ENCODE measurements at places on chromosomes 2 and 18. TPM values are rescaled to one million over a fixed set of nuclear protein-coding genes. Genes with fewer than 3 reads are reported as not detected.

KIF1A gene
- 79.1 TPM for total RNA-seq

DNA sequence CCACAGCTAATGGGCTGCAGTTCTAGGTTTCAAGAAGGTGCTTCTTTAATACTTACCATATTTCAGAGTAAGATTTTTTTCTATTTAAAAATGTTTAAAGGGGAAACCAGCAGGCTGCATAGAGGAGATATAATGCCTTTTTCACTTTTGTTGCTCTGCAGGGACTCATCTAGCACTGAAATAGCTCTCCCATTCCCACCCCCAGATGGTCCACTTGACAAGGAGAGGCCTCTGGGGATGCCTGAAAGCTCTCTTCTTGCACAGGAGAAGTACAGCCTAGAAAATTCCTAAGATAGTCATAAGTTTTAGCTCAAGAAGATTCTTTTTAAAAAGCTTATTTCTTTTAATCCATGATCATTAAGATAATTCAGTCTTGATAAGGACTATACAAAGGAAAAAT, 126.4 kb downstream of the CDH2 start:
- no peak overlapping the region for H3K27ac ChIP-seq
- no peaks in the 10 kb centered on the region for H3K4me1 ChIP-seq
- H3K36me3 ChIP-seq = no peaks in the 10 kb centered on the region
- DNase-seq = no peak
- H3K4me3 ChIP-seq = no peak overlapping the region

ZNF892 gene
- total RNA-seq = 4.2 TPM

- no peak overlapping the region for H3K4me3 ChIP-seq
- peak; percentile 53 for DNase-seq
- no peaks in the 10 kb centered on the region for H3K27me3 ChIP-seq
- H3K27ac ChIP-seq = peak overlapping the region; percentile 71
Observed at GRCh38 chr2:157837851-157838441, 38.2 kb downstream of the ACVR1 start.

- H3K36me3 ChIP-seq = no peaks in the 10 kb centered on the region
- no peak for DNase-seq
- no peaks in the 10 kb centered on the region for H3K4me1 ChIP-seq
- H3K27me3 ChIP-seq = no peaks in the 10 kb centered on the region
- H3K4me3 ChIP-seq = no peak overlapping the region
Observed at GRCh38 chr2:237097326-237097910, 11.7 kb downstream of the COPS8 start.

GRCh38 chr18:46754661-46755292, 2.1 kb downstream of the ST8SIA5 start:
- H3K36me3 ChIP-seq = no peaks in the 10 kb centered on the region
- H3K27me3 ChIP-seq = peaks cover 7% of the 10 kb centered on the region
- no peak overlapping the region for H3K4me3 ChIP-seq
- H3K4me1 ChIP-seq = peaks cover 23% of the 10 kb centered on the region
- no peak for DNase-seq

- no peaks in the 10 kb centered on the region for H3K27me3 ChIP-seq
- no peak for DNase-seq
- no peak overlapping the region for H3K4me3 ChIP-seq
- H3K4me1 ChIP-seq = no peaks in the 10 kb centered on the region
- H3K36me3 ChIP-seq = no peaks in the 10 kb centered on the region
- H3K27ac ChIP-seq = no peak overlapping the region
Observed at GRCh38 chr2:44562737-44563136, 201.0 kb downstream of the CAMKMT start.

ABCG8 gene
- total RNA-seq = not detected

DNA sequence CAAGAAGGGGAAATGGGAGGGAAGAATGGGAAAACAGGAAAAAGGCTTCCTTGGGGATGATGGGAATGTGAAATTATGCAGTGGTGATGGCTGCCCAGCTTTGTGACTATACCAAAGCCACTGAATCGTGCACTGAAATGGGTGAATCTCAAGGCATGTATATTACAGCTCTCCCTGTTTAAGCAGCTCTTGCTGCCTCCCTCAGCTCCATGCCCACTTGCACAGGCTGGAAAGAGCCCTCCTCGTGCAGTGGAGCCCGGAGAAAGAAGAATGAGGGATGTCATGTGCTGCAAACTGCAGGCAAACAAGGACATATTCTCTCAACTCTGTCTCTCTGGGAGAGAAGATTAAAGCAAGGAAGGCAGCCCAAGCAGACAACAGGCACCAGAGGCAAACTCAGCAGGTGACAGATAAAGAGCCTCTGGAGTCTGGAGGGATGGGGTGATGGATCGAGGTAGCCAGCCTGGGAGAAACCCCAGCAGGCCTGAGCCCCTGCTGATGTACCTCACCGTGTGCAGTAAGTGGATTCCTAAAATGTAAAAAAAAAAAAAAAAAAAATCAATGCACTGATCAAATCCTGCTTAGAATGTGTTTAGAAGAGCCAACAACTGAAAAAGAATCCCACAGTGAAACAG, 62.4 kb upstream of the SLC66A3 start:
- H3K4me3 ChIP-seq = no peak overlapping the region
- no peaks in the 10 kb centered on the region for H3K36me3 ChIP-seq
- H3K27me3 ChIP-seq = no peaks in the 10 kb centered on the region
- H3K27ac ChIP-seq = no peak overlapping the region
- H3K4me1 ChIP-seq = no peaks in the 10 kb centered on the region
- DNase-seq = no peak

GRCh38 chr2:101985793-101986164, 6.0 kb upstream of the IL1R2 start:
- no peaks in the 10 kb centered on the region for H3K27me3 ChIP-seq
- no peaks in the 10 kb centered on the region for H3K4me1 ChIP-seq
- no peaks in the 10 kb centered on the region for H3K36me3 ChIP-seq
- H3K4me3 ChIP-seq = no peak overlapping the region
- no peak overlapping the region for H3K27ac ChIP-seq

GRCh38 chr2:101356521-101356920, 30.8 kb downstream of the CREG2 start:
- no peak for DNase-seq
- H3K27ac ChIP-seq = no peak overlapping the region
- no peaks in the 10 kb centered on the region for H3K36me3 ChIP-seq
- H3K4me1 ChIP-seq = no peaks in the 10 kb centered on the region

GRCh38 chr18:49934457-49934856, 121.1 kb upstream of the ACAA2 start:
- H3K4me3 ChIP-seq = no peak overlapping the region
- no peak for DNase-seq
- no peaks in the 10 kb centered on the region for H3K4me1 ChIP-seq
- no peaks in the 10 kb centered on the region for H3K27me3 ChIP-seq
- no peaks in the 10 kb centered on the region for H3K36me3 ChIP-seq
- no peak overlapping the region for H3K27ac ChIP-seq

- H3K27ac ChIP-seq = no peak overlapping the region
- H3K4me3 ChIP-seq = no peak overlapping the region
- no peak for DNase-seq
- no peaks in the 10 kb centered on the region for H3K36me3 ChIP-seq
- H3K4me1 ChIP-seq = no peaks in the 10 kb centered on the region
Observed at GRCh38 chr2:69185807-69186206, 172.8 kb downstream of the ANTXR1 start.

GRCh38 chr18:13530879-13531387, 195.4 kb downstream of the FAM210A start:
- no peak overlapping the region for H3K4me3 ChIP-seq
- no peak overlapping the region for H3K27ac ChIP-seq
- peak; percentile 42 for DNase-seq

ARHGEF33 gene
- 1.3 TPM for total RNA-seq

SCYGR4 gene
- not detected for total RNA-seq

GRCh38 chr2:63651861-63652651, 63.3 kb downstream of the MDH1 start:
- no peaks in the 10 kb centered on the region for H3K27me3 ChIP-seq
- no peak overlapping the region for H3K27ac ChIP-seq
- no peaks in the 10 kb centered on the region for H3K4me1 ChIP-seq

- DNase-seq = no peak
- H3K4me1 ChIP-seq = no peaks in the 10 kb centered on the region
- no peaks in the 10 kb centered on the region for H3K36me3 ChIP-seq
- H3K27me3 ChIP-seq = no peaks in the 10 kb centered on the region
- H3K4me3 ChIP-seq = no peak overlapping the region
Observed at GRCh38 chr2:229124136-229124535, 147.0 kb downstream of the PID1 start.

- H3K4me3 ChIP-seq = no peak overlapping the region
- H3K36me3 ChIP-seq = no peaks in the 10 kb centered on the region
- H3K27me3 ChIP-seq = no peaks in the 10 kb centered on the region
- peaks cover 13% of the 10 kb centered on the region for H3K4me1 ChIP-seq
Observed at GRCh38 chr2:177589186-177589585, 196.6 kb downstream of the AGPS start.

GRCh38 chr2:128451084-128452023, 132.7 kb upstream of the HS6ST1 start:
- H3K4me1 ChIP-seq = no peaks in the 10 kb centered on the region
- DNase-seq = no peak
- H3K36me3 ChIP-seq = no peaks in the 10 kb centered on the region
- H3K27ac ChIP-seq = no peak overlapping the region

GRCh38 chr18:68740966-68741365, 26.1 kb upstream of the TMX3 start:
- H3K27me3 ChIP-seq = no peaks in the 10 kb centered on the region
- H3K4me3 ChIP-seq = no peak overlapping the region
- H3K27ac ChIP-seq = no peak overlapping the region
- H3K36me3 ChIP-seq = no peaks in the 10 kb centered on the region
- no peaks in the 10 kb centered on the region for H3K4me1 ChIP-seq

MTCL1 gene
- 27.7 TPM for total RNA-seq

GRCh38 chr2:239558661-239559060, 157.8 kb upstream of the HDAC4 start:
- no peaks in the 10 kb centered on the region for H3K4me1 ChIP-seq
- DNase-seq = no peak
- H3K27me3 ChIP-seq = no peaks in the 10 kb centered on the region
- H3K27ac ChIP-seq = no peak overlapping the region

DNA sequence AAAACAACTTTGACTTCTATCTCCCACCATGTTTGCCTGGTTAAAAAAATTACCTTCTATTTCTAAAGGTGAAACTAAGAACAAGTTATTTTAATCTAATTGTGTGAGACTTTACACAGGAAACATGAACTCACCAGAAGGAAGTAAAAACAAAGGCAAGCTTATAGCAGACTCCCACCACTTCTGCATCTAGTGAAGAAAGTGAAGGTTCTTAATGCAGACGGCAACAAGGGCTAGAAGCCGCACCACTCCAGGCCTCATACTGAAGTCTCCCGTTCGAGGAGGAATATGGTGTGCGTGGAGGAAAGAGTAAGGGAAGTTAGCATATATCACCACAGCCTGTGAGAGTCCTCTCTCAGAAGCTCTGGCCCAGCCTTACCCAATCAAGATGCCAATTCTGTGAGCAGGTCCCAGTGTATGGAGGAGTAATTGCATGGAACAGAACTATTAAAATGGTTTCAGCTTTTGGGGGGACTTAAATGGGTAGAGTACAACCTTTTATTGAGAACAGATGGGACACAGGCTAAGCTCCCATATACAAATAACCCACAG, 958.7 kb downstream of the BCL11A start:
- H3K36me3 ChIP-seq = no peaks in the 10 kb centered on the region
- no peak overlapping the region for H3K4me3 ChIP-seq
- no peaks in the 10 kb centered on the region for H3K4me1 ChIP-seq
- H3K27me3 ChIP-seq = no peaks in the 10 kb centered on the region
- DNase-seq = no peak

GRCh38 chr2:85925216-85925671, 36.5 kb upstream of the ST3GAL5 start:
- DNase-seq = no peak
- H3K4me1 ChIP-seq = peaks cover 20% of the 10 kb centered on the region
- no peak overlapping the region for H3K27ac ChIP-seq
- no peak overlapping the region for H3K4me3 ChIP-seq
- no peaks in the 10 kb centered on the region for H3K27me3 ChIP-seq

SNTG2 gene
- 11.9 TPM for total RNA-seq

DNA sequence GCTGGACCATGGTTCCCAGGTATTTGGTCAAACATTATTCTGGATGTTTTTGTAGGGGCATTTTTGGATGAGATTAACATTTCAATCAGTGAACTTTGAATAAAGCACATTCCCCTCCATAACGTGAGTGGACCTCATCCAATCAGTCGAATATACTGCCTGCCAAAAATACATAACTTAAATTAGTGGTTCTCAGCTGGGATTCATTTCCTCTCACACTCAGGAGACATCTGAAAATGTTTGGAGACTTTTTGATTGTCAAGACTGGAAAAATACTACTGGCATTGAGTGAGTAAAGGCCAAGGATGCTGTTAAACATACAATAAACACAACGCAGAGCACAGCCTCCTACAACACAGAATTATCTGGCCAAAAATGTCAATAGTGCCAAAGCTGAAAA, 198.2 kb downstream of the MYO1B start:
- H3K27me3 ChIP-seq = no peaks in the 10 kb centered on the region
- no peak overlapping the region for H3K4me3 ChIP-seq
- DNase-seq = no peak
- no peak overlapping the region for H3K27ac ChIP-seq
- H3K36me3 ChIP-seq = no peaks in the 10 kb centered on the region

CXCR1 gene
- total RNA-seq = not detected

MEIS1 gene
- total RNA-seq = 84.6 TPM

DNA sequence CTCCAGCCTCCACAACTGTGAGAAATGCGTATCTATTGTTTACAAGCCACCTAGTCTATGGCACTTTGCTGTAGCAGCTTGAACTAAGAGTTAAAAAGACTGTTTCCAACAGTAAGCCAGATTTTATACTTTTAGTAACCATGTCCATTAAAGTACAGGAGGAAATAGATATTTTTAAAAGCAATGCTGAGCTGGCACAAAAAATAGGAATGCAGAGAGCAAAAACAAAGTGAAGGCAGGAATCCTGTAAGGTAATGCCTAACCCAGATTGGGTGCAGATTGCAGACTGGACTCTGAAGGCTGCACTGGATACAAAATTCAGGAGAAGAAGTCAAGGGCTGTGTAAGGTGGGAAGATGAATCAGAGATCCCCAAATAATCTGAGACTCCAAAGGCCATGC, 55.5 kb downstream of the SH3YL1 start:
- no peak overlapping the region for H3K27ac ChIP-seq
- no peaks in the 10 kb centered on the region for H3K4me1 ChIP-seq
- no peak for DNase-seq

DNA sequence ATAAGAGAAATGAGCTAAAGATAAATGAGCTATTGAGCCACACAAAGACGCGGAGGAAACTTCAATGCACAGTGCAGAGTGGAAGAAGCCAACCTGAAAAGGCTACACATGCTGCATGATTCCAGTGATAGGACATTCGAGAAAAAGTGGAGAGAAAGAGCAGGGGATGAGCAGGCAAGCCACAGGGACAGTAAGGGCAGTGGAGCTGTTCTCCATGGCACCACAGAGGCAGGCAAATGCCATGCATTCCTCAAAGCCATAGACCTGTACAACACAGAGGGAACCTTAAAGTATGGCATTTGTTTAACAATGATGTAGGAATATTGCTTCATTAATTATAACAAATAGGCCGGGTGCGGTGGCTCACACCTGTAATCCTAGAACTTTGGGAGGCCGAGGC, 36.5 kb upstream of the ZNF236 start:
- no peaks in the 10 kb centered on the region for H3K4me1 ChIP-seq
- no peak for DNase-seq
- H3K27ac ChIP-seq = no peak overlapping the region
- H3K27me3 ChIP-seq = no peaks in the 10 kb centered on the region
- H3K36me3 ChIP-seq = no peaks in the 10 kb centered on the region

- DNase-seq = no peak
- H3K27me3 ChIP-seq = no peaks in the 10 kb centered on the region
- H3K36me3 ChIP-seq = no peaks in the 10 kb centered on the region
- no peaks in the 10 kb centered on the region for H3K4me1 ChIP-seq
Observed at GRCh38 chr2:151560289-151560688, 150.6 kb downstream of the RIF1 start.

Measured in body of pancreas (tissue), 4 donors.